ENCODE measurements at places on chromosomes 3 and 15.

DNA sequence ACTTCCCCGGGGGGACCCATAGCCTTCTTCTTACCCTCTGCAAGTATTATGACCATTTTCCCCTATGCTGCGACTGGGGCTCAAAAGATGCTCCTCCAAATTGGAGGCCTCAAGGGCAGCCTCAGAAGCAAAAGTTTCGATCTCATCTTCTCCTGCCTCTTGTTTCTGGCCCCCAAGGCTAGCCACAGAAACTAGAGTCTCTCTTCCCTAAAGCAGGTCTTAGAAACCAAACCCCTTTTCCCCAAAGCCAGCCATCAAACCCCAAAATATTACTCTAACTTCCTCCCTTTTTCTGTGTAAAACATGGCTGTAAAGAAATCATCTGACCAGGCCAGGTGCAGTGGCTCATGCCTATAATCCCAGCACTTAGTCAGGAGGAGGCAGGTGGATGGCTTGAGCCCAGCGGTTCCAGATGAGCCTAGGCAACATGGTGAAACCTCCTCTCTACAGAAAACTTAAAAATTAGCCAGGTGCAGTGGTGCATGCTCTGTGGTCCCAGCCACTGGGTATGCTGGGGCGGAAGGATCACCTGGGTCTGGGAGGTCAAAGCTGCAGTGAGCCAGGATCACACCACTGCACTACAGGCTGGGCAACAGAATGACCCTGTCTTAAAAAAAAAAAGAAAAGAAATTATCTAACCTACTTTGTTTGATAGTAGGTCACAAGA, 36.7 kb upstream of the MFGE8 start:
- DNase-seq: no peak

- DNase-seq: no peak
These were observed 441.4 kb downstream of the CNTN3 start for GRCh38 chr3:74173090-74173489.

- no peak for DNase-seq
These were observed 2.7 kb upstream of the LSMEM2 start for GRCh38 chr3:50275996-50276761.

DNA sequence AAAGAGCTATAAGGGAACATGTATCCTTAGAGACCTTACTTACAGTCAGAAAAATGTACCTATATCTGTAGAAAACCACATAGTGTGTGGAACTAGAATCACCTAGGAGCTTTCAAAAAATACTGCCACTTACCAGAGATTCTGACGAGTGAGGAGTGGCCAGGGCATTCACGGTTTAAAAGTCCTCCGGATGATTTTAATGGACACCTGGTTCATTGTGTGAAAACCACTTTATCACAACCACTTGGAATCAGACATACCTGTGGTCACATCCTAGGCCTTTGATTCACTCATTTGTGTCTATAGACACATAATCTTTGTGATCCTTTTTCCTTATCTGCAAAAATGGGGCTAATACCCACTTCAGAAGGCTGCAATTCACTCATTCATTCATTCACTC, 159.8 kb downstream of the MBNL1 start:
- no peak for DNase-seq
